ENCODE measurements at places on chromosomes 16 and 17.

- DNase-seq: no peak
These were observed 39.3 kb upstream of the CCDC182 start for GRCh38 chr17:57784226-57784895.

DNA sequence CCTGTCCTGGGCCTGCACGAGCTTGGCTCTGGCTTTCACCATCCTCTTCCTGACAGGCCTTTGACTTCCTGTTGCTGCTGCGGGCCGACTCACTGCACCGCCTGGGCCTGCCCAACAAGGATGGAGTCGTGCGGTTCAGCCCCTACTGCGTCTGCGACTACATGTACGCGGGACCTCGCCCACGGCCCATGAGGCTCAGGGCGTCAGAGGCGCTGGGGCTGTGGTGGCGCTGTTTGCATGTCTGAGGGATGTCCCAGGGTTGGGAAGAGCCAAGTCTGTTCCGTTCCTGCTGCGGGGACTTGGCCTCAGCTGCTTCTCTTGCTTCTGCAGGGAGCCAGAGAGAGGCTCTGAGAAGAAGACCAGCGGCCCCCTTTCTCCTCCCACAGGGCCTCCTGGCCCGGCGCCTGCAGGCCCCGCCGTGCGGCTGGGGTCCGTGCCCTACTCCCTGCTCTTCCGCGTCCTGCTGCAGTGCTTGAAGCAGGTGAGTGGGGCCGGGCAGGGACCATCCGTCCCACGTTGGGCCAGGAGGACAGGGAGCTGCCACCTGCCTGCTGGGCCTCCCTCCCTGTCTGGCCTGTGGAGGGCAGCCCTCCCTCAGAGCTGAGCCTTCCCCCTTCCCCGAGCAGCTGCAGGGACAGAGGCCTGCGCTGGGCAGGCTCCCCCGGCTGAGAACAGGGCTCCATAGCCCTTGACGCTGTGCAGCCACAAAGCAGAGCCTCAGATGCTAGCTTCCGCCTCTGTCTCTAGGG, 23.8 kb downstream of the TSC2 start:
- no peak for DNase-seq

GRCh38 chr17:2481760-2482159, 29.9 kb downstream of the METTL16 start:
- no peak for DNase-seq

DNA sequence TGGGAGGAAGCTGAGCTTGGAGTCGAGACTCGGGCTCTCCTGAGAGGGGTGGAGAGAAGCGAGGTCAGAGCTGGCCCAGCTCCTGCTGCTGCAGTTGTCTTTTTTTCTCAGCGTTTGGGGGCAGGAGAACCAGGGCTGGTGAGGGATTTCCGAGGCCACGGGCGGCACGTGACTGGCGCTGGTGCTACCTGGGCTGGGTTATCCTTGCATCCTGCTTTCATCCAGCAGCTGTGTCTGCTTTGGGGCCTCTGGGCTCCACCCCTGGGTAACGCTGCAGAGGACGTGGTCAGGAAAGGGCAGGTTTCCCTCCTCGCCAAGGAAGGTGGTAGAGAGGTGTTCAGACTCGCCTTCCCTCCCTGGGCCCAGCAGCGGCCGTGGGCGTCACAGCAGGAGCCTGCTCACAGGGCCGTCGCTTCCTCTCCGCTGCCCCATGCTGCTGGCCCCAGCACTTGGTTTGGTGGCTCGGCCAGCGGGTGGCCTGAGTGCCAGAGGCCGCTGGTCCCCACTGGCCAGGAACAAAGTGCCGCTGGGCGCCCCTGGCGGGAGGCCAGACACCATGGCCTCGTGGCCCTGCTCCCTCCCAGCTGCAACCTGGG, 22.5 kb downstream of the GSE1 start:
- no peak for DNase-seq

DNA sequence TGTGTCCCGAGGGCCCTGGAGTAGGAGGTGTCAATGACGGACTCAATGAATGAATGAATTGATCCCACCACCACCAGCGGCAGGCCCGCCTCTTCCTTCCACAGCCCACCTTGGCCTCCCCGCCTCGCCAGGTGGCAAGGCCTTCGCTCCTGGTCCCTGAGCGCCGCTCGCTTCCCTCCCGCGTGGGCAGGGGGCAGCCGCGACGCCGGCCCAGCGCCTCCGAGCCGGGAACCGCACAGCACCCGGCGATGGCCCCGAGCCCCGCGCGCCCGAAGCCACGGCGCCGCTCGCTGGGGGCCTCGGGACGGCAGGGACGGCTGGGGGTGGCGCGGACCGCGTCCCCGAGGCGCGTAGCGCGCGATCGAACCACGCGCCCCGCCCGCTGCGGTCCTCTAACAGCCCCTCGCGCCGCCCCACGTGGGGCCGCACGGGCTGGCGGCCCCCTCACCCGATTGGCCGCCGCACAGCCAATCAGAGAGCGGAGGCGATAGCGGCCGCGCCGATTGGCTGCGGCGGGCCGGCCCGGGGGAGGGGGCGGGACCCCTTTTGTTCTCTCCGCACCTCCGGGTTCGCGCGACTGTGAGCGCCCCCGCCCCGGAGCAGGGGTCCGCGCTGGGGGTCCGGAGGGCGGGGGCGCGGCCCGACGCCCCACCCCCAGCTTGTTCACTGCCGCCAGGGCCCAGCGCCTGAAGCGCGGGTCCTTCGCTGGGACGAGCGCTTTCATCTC, 31.4 kb downstream of the ACTG1 start:
- peak; percentile 71 for DNase-seq

GRCh38 chr16:84036982-84037425, 5.6 kb downstream of the SLC38A8 start:
- no peak for DNase-seq

DNA sequence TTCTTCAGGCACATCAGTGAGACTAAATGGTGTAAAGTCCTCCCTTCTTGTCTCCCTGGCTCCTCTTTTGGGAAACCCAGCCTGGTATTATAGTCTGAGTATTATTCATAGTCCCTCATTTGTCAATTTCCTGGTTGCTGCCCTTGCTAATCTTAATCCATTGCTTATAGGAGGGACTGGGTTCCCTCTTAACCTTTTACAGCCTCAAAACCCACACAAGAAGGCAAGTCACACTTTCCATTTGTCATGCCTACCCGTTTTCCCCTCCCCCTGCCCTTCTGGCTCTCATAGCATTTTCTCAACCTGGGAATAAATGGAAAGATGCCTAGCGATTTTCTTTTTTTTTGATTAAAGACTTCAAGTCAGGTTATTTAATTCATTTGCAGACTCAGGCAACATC, 124.8 kb downstream of the MAP2K6 start:
- no peak for DNase-seq

GRCh38 chr16:8346294-8346693, 244.0 kb downstream of the TMEM114 start:
- no peak for DNase-seq
